ENCODE measurements at places on chromosomes 3 and 15.

DNA sequence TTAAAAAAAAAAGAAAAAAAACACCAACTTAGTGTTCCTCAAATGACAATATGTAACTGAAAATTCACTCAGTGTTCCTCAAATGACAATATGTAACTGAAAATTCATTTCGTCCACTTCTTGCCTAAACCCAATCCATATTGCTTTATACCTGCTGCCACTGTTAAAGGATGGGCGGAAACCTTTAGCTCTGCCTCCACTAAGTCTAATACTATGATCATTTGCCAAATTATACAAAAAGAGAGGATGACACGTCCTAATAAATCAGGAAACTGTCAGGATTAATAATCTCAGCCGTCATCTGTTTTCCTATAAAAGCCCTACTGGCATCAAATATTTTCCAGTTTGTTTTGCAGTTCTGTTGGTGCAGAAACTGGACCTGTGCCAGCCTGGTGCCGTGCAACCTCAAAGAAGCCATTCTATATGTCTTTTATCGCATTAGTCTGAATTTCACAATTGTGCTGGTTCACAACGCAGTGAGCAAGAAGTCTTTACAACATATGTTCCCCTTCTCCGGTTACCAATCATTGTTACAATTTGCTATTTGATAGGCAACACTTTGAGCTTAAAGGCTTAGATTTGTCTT is 160.4 kb upstream of the KCNH8 start:
- no peak for DNase-seq

GRCh38 chr3:150599611-150600297 is 3.4 kb upstream of the SELENOT start:
- no peak for DNase-seq

DNA sequence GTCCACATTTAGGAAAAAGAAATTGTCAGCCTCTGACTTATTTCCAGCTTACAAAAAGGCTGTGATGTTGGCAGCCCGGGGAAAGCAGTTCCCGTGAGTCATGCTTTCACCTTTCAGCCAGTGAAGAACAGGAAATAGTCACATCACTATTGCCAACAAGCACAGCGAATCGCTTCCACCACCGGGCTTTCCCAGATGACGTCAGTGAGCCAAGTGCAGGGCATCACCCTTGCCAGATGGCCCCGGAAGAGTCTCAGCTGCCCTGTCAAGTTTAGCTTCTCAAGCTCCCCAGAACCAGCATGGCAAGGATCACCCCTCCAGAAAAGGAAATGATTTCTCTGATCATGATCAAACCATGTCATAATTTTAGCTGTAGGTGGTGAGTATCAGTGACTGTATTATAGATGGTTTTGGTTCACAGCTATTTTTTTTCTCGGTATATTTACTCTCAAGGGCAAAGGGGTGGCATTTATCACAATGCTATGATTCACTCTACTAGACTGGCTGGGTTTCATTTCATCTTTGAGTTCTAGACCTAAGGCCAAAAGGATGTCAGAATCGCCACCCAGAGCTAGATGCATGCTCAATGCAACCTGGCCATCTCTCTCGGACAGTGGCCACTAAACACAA is 32.9 kb downstream of the B3GNT5 start:
- peak; percentile 90 for DNase-seq

DNA sequence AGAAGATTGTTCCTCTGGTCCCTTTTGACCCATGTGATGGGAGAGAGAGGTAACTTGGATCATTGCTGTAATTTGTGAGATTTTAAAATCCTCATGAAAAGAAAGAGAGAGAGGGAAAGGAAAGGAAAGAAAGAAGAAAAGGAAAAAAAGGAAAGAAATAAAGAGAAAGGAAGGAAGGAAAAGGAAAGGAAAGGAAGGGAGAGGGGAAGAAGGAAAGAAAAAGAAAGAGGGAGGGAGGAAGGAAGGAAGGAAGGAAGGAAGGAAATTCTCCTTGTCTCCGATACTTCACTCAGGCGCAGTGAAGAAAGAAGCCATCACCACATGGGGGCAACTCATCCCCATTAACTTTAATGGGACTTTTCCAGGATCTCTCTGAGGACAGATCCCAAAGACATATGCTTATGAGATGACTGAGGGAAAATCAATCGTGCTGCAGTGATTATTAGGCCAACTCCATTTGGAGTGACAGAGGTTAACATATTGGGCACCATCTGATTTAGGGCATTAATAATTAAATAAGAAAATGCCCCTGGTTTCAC is 123.0 kb downstream of the MEGF11 start:
- no peak for DNase-seq

GRCh38 chr3:125611908-125612307 is 16.6 kb upstream of the OSBPL11 start:
- no peak for DNase-seq

DNA sequence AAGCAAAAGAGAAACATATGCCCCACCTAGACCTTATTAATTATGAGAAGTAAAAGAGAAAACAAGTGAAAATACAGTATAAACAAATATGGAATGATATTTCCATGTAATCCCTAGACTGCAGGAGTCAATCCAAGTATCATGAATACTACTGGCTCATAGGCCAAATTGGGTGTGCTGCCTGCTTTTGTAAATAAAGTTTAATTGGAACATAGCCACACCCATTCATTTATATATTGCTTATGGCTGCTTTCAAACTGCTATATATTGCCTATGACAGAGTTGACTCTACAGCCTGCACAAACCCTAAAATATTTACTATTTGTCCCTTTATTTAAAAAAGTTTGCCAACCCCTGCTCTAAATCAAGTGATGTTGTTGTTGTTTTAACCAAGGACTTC is 5.3 kb downstream of the ULK4 start:
- no peak for DNase-seq

Measured in activated CD8-positive, alpha-beta memory T cell treated with anti-CD3 and anti-CD28 coated beads, Interleukin-2, amount 50 U/mL, for 4 hours (primary cell).